ENCODE measurements at places on chromosomes 6 and 20.

DNA sequence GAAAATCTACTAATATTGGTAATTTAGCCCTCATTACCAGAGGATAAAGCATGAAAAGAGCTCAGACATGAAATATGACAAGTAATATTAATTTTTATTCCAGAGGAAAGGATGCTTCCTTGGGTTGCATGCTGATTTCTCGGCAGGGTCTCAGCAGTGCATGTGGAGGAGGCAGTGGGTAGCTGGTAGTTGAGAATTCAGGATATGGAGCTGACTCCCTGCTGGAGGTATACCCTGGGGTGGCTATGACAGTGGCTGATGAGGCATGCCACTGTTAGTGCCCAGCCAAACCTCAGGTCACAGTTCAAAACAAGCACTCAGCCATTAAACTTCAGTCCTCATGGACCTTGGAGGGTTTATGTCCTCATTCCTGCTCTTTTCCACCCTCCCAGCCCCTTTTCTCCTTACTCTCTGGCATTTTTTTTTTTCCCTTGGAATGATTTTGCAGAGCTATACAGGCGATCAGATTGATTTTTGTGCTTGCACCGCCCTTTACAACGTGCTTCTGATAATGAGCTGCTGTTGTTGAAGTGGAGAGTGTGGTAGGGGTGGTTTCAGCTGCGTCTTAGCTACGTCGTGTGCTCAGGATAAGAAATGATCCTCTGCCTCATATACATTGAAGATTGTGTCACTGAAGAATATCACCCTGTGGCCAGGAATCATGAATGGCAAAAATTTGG, 761.9 kb upstream of the MMS22L start:
- DNase-seq, result no peak

DNA sequence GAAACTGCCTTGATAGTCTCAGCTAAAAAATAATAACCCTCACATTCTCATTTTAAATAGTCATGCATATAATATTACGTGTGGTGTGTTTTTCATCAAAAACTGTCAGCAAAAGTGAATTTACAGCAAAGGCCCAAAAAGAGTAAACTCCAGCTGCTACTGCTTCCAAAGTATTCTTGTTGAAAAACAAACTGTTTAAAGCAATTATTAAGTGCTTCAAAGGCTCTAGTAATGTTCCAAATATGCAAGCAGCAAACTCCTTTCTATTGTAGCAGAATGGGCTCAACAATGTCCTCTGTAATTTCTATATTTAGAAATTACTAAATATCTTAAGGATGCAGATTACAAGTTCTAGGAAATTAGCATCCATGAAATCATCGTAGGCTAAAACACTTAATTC, 280.0 kb upstream of the TBX18 start:
- no peak for DNase-seq

- DNase-seq, result no peak
Observed at GRCh38 chr6:154673919-154674318, 59.3 kb upstream of the SCAF8 start.

DNA sequence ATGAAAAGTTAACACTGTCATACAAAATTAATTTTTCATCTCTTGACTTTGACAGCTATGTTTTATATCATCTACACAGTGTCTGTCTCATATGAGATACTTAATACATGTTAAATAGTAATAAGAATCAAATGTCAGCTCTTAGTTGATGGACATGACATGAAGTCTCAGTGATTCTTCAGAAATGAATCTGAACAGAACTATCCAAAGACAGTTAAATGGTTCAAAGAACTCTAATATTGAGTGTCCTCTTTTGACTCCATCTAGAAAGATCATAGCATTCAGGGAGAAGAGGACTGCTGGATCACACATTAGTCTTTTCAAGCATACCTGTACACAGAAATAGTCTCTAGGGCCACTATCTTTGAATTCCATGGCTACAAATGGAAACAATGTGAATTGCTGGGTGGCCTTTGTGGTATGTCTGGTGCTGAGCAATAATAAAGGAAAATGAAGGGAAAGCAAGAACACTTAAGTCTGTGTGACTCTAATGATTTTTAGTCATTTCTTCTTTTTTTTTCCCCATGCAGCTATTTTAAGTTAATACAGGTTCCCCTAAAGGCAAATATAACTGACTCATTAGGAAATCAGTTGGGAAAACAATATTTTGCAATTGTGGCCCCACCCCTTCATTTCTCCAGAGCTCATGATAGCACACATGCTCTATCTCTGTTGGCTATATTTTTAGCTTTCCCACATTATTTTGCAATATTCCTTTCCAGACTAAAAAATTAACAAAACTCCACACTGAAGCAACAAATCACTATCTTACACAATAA, 367.5 kb downstream of the GRIK2 start:
- no peak for DNase-seq

DNA sequence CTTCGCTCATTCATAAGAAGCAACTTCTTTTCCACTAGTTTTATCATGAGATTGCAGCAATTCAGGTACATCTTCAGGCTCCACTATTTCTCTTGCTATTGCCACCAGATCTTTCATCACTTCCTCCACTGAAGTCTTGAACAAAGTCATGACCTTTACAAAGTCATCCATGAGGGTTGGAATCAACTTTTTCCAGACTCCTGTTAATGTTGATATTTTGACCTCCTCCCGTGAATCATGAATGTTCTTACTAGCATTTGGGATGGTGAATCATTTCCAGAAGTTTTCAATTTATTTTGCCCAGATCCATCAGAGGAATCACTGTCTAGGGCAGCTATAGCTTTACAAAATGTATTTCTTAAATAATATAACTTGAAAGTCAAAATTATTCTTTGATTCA, 1.5 kb downstream of the CENPQ start:
- no peak for DNase-seq

DNA sequence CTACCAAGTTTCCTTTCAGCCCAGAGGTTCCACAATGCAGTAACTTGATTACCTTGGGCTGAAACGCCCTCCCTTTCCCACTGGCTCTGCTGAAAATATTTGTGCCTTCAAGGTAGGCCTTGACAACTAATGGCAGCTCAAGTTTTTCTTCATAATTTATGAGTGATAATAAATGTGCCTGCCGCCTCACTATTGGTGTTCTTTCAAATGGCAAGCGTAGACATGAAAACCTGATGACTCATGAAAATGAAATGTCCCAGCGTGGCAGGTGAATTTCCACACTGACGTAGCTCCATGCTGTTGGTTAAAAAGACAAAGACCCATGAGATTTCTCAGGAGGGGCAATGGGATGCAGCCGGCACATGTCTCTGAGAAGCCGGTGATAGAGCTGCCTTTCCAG, 107.2 kb upstream of the GGTLC1 start:
- no peak for DNase-seq

GRCh38 chr6:24936641-24937317, 1.0 kb upstream of the RIPOR2 start:
- DNase-seq, result no peak

DNA sequence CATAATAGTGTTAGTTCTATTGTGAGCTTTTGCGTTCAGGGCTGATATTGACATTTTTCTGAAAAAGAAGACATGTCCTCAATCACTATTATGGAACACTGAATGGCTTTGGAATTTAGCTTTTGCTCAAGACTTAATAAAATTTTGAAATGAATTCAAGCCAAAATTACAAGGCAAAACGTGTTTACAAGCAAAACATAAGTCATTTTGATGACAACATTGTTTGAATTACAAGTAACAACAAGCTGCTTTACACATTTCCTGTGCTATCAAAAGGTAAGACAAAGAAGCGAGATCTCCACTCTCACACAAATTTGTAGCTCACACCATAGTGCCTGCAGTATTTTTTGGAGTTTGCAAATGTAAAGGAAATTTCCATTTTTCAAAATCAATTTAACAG, 37.4 kb downstream of the POU3F2 start:
- DNase-seq, result no peak

DNA sequence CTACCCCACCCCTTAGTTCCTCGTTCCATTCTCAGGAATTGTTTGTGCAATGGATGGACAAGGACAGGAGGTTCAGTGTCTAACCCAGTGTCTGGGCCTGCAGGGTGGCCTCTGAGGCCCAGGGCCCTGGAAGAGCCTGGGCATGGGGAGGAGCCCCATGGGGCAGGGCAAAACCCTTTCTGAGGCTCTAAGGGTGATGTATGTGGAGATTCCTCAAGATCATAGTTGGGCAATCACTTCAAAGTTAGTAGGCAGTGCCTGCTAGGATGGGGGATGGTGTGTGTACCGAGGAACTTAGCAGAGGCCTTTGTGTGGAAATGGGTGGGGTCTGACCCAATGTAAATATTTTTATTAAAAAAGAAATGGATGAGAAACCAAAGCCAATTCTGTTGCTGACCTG, 6.7 kb upstream of the C2 start:
- DNase-seq, result no peak

DNA sequence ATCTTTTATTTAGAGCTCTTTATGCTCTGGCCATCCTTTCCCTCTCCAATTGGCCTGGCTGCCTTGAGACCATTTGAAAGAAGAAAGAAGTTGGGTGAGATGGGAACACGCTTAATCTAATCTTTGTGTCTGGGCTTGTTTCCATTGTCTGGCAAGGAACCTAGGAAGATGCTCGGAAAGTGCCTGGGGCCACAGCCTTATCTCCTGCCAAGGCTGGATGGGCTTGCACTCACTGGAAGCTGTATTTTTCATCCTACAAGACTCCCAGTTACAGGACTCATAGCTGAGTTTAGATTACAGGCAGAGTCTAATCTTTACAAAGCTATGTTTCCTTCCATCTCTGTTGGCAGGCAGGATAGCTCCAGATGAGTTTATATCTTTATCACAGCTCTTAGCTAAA, 33.1 kb upstream of the CDYL start:
- DNase-seq, result no peak

GRCh38 chr20:23357767-23358562, 4.0 kb upstream of the GZF1 start:
- peak; percentile 70 for DNase-seq

- no peak for DNase-seq
Observed at GRCh38 chr6:145036236-145036635, 699.1 kb downstream of the EPM2A start.

- no peak for DNase-seq
Observed at GRCh38 chr6:7975764-7976146, 65.2 kb upstream of the TXNDC5 start.

DNA sequence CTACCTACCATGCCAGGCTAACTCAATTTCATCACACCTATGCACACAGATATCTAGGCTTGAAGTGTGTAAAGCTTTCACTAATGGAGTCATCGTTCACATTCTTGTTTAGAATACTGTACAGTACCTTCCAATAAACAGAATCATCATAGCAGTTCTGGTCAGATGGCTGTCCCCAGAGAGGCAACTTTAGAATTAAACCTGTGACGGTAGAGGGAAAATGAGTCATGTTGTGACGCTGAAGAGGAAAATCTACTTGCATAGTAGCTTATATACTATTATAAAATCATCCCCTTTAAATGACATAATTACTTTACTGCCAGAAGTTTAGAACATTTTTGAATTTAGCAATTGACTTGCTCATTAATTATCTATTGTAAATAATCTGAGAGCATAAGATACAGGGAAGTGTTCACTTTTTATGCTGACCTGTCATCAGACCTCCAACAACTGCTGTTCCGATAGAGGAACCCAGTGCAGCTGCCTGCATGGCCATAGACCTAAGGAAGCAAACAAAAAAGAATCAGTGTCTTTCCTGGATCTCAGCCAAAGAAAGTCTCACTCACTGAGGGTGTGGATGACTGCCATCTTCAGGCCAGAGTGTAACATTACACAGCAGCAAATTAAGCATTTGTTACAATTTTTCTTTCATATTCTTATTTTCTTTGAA, 29.8 kb downstream of the RHAG start:
- no peak for DNase-seq

- no peak for DNase-seq
Observed at GRCh38 chr20:47392015-47392720, 35.7 kb upstream of the ZMYND8 start.

DNA sequence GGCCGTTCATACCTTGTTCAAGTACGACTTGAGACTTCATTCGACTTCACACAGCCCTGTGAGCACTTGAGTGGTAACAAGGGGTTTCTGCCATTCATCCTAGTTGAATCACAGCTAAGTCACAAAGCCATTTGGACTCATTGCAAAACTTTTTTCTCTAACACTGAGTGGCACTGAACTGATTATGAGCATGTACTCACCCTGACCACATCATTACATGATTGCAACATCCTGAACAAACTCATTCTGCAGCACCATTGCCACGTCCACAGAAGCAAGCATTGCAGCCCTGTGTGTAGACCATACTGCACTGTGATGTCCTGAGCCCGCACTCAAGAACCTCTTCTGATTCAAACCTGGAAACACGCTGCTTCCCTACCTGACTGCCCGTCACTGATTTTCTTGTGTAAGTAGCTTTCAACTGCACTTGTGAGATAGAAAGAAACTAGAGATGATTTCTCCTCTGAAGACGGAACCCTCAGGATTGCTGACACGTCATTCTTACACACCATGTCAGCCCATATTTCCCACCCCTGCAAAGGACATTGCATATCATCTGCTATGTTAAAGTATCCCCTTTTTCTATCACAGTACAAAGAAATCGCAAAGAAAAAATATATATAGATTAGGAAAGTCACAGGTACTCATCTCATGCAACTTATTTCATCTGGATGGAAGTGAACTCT, 81.6 kb downstream of the C6orf118 start:
- no peak for DNase-seq

DNA sequence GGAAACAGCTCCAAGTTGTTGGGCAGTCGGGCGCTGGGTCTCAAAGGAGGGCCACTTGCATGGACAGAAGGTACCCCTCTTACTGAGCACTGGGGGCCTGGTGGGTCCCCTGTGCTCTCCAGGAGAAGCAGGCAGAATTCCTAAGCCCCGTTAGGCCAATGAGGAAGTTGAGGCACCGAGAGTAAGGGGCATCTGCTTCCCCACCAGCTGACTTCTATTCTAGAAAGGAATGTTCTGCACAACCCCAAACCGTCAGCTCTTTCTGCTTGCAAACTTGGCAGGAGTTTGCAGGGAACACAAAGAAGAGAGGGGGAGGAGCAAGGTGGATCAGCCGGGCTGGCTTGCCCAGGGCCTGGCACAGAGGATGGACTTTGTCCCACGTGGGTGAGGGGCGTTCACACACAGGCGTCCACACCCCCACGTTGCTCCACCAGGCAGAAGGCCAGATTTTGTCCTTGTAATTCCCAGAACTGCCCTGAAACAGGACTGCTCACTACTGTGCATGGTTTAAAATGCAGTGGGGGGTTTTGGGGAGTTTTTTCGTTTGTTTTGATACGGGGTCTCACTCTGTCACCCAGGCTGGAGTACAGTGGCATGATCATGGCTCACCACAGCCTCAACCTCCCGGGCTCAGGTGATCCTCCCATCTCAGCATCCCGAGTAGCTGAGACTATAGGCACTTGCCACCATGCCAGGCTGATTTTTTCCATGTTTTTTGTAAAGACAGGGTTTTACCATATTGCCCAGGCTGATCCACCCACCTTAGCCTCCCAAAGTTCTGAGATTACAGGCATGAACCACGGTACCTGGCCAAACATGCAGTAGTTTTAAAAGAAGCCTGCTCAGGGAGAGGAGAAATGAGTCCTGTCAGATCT, 93.3 kb downstream of the SNX5 start:
- no peak for DNase-seq

DNA sequence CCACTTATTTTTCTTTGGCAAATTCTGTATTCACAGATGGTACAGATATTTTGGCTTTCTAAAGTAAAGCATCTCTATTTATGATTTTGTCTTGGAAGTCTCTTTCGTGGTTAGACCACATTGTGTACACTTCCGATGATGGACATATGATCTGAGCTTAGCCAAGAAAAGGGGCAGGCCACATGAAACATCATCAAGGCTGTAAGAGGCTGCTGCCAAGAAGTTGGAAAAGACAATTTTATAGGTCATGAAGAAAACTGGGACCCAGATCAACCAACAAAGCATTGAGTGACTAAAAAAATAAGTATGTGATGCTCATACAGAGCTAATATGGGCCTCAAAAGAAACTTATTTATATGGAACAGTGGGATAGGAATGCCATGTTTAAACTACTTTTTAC, 266.4 kb downstream of the HAO1 start:
- DNase-seq, result no peak

Data from NCI-H187 treated with DMSO at 0.1 percent for 48 hours (cell line).